ENCODE measurements at places on chromosomes 16 and 17. TPM values are rescaled to one million over a fixed set of nuclear protein-coding genes. Genes with fewer than 3 reads are reported as not detected.

The CEP20 gene
- 17.5 TPM for total RNA-seq

- DNase-seq: peak; percentile 34
- peaks cover 78% of the 10 kb centered on the region for H3K4me1 ChIP-seq
- peaks cover 29% of the 10 kb centered on the region for H3K27me3 ChIP-seq
- H3K27ac ChIP-seq: no peak overlapping the region
- H3K36me3 ChIP-seq: no peaks in the 10 kb centered on the region
Measured at GRCh38 chr17:8122924-8123694, 797 bp downstream of the HES7 start.

DNA sequence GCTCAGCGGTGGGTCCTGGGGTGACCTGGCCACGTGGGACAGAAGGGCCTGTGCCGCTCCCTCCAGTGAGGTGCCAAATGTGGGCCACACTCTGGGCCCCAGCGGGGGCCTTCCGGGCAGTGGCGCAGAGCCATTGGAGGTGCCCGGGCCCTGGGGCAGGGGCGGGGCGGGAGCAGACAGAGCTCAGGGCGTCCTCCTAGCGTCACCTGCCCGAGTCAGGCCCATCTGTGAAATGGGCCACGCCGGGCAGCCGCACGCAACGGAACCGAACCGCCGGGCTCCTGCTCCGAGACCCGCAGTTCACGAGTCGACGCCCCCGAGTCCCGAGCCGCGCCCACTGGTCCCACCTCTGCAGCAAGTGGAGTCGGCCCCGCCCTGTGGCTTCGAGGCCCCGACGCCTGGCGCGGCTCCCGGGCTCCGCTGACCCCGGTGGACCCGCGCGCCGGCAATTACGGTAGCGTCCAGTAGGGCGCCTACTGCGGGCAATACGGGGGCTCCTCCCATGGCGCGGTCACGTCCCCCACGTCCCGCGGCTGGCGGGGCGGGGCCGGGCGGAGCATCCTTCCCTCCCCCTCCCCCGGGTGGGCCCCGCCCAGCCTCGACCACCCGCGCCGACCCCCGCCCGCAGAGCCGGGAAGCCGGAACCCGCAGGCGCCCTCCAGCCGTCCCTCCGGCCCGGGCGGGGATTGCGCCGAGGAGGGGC, 1.9 kb downstream of the SLC16A3 start:
- peaks cover 20% of the 10 kb centered on the region for H3K27me3 ChIP-seq
- peak overlapping the region; percentile 1 for H3K4me3 ChIP-seq
- H3K36me3 ChIP-seq: no peaks in the 10 kb centered on the region
- DNase-seq: no peak

DNA sequence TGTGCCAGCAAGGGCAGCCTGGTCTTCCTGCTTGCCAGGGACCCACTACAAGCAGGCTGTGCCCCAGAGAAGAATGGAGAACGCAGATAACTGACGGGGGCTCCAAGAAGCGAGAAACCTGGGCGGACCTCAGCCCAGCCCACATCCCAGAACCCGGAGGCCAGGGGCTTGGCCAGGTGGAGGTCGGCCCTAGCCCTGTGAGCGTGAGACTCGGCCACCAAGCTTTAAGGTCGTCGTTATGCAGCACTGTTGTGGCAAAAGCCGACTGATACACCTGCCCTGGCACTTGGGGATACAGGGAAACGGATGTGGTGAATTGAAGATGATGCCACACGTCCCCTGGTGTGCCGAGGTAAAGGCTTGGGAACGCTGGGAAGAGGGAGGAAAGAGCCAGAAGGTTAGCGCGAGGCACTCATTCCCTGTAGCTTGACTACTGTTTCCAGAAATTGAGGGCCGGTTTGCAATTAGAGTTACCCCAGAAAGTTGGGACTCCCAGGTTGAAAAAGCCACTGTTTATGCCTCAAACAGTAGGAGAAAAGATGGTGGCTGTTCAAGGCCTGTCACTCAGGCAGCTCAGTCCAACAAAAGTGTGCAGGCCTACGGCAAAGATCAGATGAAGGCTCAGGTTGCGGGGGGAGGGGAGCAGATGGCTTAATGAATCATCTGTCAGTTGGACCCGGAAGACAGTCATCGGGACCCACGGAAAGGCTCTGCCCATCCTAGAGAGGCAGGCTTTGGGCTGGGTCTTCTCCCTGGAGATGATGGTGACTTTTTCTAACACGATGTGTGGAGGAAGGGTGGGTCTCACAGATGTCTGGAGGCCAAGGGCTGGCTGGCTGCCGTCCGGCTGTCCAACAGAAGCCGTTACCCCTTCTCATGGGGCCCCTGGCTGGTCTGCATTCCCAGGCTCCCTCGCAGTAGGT, 45.6 kb upstream of the BAHCC1 start:
- H3K4me3 ChIP-seq: no peak overlapping the region
- DNase-seq: no peak
- no peaks in the 10 kb centered on the region for H3K36me3 ChIP-seq
- H3K4me1 ChIP-seq: peaks cover 35% of the 10 kb centered on the region

- H3K4me1 ChIP-seq: peaks cover 27% of the 10 kb centered on the region
- DNase-seq: no peak
- no peaks in the 10 kb centered on the region for H3K27me3 ChIP-seq
- H3K36me3 ChIP-seq: peaks cover 6% of the 10 kb centered on the region
Measured at GRCh38 chr17:82593590-82594087, 54.6 kb downstream of the WDR45B start.
